ENCODE measurements at places on chromosomes 3 and 15. TPM values are rescaled to one million over a fixed set of nuclear protein-coding genes. Genes with fewer than 3 reads are reported as not detected.

DNA sequence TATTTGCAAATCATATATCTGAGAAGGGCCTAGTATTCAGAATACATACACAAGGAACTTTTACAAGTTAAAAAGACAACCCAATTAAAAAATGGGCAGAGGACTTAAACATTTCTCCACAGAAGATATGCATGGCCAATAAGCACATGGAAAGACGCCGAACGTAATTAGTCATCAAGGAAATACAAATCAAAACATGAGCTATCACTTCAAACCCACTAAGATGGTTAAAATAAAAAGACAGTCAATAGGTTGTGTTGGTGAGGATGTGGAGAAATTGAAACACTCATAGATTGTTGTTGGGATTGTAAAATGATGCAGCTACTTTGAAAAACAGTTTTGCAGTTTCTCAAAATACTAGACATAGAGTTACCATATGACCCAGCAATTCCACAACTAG lies 61.2 kb upstream of the NEO1 start:
- no peak for DNase-seq

GRCh38 chr3:190053919-190054672 lies 66.6 kb downstream of the P3H2 start:
- DNase-seq, result no peak

- DNase-seq, result no peak
Observed at GRCh38 chr3:123076496-123077418, 9.9 kb downstream of the PDIA5 start.

The IL17RE gene
- 0.20 TPM for total RNA-seq

DNA sequence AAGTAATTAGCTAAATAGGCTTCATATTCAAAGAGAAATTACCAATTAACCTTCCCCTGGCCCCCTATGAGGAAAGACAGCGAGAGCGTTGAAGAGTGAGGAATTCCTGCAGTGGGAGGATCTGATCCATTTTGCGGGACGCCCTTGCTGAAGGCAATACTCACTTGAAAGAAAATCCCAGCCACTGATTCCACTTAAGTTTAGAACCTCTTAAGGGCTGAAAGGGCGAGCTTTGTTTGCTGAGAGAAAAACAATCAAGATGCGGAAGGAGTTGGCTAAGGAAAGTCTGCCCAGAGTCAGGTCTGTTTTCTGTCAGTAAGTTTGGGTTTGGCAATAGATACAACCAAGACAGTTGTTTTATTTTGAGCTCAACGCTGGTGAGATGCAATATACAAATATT lies 102.8 kb upstream of the GBE1 start:
- DNase-seq, result no peak

DNA sequence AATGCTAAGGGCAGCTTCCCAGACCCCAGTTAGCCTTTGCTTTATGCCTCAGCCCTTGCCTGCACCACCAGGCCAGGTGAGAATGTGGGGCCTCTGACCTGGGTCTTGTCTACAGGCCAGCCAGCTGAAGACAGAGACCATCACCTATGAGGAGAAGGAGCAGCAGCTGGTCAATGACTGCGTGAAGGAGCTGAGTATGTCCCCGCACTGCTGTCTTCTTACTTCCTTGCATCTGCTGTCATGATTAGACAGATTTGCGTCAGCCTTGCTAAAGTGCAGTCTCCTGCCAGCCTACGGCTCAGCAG lies 74.6 kb downstream of the CCK start:
- DNase-seq, result no peak

The TNFAIP8L3 gene
- 2.5 TPM for total RNA-seq

GRCh38 chr15:80950291-80951078 lies 39.1 kb downstream of the MESD start:
- no peak for DNase-seq

DNA sequence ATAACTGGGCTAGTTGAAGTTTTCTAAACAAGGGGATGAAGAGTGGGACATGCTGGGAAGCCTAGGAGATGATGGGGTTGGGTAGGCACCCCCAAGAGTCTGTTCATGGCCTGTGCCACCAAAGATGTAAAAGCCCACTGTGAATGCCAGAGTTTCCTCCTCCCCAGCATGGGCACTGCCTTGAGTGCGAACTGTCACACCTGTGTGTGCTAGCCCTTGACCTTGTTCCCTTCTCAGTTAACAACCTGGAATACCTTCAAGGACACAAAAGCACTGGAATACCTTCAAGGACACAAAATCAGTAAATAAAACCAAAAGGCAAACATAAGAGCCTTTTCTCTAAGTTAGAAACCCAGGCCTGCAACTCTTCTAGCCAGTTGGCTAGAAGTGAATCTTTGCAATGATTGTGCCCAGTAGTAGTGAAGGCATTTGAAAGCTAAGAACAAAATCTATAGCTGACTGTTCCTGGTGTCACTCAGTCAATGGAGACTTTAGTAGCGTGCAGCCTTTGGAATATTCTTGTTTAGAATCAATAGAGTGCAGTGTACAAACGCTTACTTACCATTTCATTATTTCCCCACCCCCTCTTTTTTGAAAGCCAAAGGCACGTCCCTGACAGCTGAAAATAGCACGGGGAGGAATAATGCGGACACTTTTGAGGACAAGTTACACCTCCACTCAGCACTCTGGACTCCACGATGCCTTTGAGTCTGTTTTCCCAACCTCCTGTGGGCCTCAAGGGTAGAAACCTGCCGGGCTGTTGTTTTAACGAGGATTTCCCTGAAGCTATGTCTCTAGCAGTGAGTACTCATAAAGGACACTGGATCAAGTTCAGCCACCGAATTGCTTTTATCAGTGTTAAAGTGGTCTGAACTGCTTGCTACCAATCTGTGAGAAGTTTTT lies 24.2 kb downstream of the PSMD6 start:
- no peak for DNase-seq

The LTK gene
- 0.22 TPM for total RNA-seq

DNA sequence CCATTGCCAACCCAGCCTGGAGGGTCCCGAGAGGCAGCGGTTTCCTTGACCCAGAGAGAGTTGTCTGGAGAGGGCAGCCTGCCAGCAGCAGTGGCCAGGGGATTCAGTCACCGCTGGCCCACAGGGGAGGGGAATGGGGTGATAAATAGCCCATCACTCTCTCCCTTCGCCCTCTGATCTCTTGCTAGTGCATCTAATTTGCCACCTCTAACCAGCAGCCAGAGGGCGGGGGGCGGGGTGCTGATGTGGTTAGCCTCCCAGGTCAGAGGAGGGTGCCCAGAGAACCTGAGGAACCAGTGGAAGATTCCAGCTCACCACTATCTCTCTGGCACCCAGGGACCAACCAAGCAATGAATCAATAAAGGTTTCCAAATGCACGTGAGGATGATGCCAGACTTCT lies 35.1 kb upstream of the SLC6A11 start:
- no peak for DNase-seq

- no peak for DNase-seq
Observed at GRCh38 chr15:84400820-84401219, 165.2 kb downstream of the GOLGA6L4 start.

DNA sequence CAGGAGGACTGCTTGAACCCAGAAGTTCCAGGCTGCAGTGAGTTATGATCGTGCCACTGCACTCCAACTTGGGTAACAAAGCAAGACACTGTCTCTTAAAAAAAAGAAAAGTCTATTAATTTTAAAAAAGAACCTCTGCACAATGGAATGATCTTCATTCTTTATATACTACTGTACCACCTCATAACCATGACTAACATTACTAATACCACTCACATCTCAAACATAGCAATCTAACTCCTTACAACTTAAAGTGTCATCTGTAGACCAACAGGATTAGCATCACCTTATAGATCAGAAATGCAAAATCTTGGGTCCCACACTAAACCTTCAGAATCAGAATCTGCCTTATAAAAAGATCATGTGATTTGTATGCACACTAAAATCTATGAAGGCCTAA lies 48.8 kb upstream of the MAP4 start:
- DNase-seq, result no peak

- DNase-seq, result no peak
Observed at GRCh38 chr3:122957707-122958689, 69.6 kb downstream of the SEMA5B start.

DNA sequence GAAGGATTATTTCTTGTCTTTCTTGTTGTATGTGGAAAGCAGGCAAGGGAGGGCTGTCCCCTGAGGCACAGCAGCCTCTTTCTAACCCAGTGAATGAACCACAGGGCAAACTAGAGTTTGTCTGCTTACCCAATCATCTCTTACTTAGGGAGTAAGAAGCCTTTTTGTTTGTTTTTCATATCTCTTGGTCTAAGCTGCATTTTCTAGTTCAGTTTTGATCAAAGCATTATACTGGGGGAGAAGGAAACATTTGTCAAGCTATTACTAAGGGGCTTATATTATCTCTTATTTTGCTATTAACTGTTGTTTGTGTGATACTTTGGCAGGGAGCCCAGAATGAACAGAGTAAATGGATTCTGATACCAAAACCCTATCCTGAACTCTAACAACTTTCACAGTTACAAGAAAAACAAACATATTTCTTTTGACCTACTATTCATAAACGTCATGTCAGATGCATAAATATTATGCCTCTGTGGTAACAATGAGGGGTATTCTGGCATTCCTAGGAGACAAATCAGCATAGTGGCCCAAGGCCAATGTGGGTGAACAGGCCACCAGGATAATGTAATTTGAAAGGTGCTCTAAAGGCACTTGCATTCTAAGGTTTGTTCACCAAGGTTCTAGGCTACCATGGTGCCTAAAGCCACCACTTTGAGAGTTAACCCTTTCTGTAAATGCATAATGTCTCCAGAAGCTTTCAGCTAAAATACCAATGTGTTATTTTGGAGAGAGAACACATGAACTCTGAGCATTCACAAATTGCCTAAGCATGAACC lies 271.6 kb upstream of the ZPLD1 start:
- peak; percentile 61 for DNase-seq

GRCh38 chr3:166993015-166993630 lies 387.0 kb downstream of the ZBBX start:
- DNase-seq, result no peak

The GOLGA6D gene
- not detected for total RNA-seq

DNA sequence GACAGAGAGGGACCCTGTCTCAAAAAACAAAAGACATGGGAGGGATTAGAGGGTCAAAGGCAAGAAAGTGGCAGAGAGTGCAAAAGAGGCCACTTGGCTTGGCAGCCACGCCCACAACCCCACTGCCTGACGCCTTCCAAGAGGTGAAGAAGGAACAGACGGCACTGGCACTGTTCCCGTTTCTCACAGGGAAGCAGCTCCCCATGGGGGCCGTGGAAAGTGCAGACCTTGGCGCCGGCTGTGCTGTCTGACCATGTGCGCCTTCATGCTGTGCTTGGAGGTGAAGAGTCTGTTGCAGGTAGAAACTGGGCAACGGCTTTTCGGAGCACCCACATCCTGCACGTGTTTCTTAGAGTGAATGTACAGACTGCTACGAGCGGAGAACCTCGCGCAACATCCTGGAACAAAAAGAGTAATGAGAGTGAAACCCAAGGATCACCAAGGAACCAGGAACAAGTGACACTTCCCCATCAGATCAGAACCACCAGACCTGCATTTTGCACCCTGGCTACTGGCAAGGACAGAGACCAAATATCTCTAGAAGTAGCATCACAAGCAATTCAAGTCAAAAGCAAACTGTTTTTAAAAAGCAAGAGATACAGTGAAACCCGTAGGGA lies 9.7 kb downstream of the ZXDC start:
- peak; percentile 68 for DNase-seq

The DGKG gene
- total RNA-seq, result 5.3 TPM

- DNase-seq, result no peak
Observed at GRCh38 chr3:6120786-6121185, 740.1 kb upstream of the GRM7 start.

DNA sequence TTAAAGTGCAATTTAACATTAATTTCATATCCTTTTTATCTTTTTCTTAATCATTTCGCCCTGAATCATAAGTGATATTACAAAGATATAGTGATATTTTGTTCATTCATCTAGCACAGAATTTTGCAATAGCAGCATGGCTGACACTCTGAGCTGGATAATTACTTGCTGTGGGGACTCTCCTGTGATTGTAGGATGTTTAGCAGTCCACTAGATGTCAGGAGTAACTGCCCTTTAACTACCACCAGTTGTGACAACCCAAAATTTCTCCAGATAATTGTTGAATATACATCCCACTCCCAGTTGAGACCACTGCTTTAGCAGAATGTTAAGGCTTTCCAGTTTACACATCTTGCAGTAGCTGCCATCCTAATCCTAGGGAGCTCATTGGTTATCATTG lies 196.8 kb upstream of the MBNL1 start:
- DNase-seq, result no peak

- DNase-seq, result no peak
Observed at GRCh38 chr3:15693355-15693754, 91.8 kb downstream of the BTD start.
